ENCODE measurements at places on chromosomes 16 and 17.

DNA sequence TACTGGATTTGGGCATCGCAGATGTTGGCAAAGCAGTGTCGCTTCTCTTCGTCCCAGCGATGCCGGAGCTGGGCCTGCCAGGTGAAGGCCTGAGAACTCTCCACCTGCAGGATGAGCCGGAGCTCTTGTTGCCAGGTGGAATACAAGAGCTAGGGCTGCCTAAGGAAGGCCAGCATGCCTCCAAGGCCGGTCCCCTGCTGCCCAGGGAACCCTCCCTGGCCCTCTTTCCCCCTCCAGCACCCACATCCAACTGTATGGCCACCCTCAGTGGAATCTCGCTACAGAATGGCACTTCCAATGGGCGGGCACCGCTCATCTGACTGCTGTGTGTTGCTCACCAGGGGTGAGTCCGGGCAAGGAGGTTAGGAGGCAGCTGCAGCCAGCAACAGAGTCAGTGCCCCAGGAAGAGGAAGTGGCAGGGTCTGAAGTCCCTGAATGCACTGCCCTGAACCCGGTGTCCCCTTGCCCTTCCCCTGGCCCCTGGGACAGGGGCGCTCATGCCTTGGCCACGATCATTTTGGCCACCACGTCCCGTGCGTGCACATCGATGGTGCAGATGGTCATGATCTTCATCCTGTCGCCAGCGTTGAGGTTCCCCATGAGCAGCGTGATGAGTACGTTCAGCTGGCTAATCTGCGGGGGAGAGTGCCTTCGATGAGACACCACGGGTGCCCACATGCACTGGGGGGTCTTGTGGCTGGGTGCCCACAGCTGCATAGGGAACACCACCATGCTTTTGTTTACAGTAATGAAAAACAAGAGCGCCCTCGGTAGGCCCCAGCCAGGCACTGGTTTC, 75.8 kb downstream of the DNAH17 start:
- DNase-seq = no peak

DNA sequence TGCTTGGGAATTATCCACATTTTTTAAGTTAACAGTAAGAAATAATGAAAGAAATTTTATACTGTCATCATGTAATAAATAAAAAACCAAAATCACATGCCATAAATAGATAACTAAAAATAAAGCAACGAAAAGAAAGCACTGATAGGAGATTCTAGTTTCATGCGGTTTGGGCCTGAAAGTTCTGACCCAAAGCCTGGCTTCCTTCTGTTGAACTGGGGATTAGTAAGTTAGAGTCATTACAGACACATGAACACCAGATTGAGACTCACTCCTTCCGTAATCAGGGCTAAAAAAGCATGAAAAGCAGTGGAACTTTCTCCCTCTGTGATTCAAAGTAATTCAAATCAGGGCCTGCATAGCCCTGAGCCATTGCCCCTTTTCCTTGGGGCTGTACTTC, 13.2 kb upstream of the SLC6A2 start:
- no peak for DNase-seq

DNA sequence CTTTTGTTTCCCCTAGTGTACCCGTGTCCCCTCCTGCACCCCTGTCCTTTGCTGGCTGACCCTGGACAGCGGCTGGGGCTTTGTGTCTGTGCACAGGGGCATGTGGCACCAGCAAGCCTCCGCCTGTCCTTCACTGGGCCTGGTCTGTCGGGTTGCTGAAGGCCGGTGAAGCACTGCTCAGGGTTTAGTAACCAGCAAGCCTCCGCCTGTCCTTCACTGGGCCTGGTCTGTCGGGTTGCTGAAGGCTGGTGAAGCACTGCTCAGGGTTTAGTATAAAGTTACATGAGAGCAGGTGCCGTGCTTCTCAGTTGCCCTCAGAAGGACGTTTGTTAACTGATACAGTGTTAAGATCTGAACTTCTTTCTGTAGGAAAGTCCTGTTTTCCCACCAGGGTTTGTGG, 33.8 kb downstream of the DEF8 start:
- no peak for DNase-seq

DNA sequence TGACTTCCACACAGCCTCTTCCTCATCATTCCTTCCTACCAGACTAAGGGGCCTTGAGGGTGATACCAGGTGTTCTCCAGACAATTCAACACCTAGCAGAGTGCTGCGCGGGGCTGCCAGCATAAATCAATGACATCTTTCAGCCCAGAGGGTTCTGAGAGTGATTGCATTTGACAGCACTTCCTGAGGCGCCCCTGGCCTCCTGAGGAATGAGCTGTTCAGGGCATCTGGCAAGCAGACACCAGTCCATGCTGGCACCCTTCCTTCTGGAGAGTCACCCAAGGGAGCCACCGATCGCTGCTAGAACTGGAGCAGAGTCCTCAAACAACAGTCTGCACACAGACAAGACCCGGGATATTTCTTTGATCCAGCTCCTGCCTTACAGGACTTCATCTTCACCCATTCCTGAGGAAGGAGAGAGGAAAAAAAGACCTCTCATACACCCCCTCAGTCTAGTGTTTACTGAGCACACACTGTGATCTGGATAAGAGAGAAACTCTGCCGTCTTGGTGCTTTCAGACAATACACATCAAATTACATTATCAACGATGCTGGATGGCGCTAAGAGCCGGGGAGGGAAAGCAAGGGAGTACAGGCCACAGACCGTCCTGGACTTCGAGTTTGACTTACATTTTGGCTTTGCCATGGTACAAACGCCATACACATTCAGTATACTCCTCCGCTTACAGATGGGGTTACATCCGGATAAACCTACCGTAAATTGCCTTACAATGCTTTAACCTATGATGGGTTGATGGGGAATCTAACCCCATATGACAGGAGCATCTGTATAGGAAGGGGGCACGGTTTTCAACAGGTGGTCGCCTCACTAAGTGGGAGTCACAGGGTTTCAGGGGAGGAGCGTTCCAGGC, 23.0 kb downstream of the NPTX1 start:
- DNase-seq = no peak

GRCh38 chr17:72134608-72135394, 14.0 kb downstream of the SOX9 start:
- DNase-seq = no peak

GRCh38 chr17:19299214-19299747, 62.1 kb downstream of the EPN2 start:
- no peak for DNase-seq

DNA sequence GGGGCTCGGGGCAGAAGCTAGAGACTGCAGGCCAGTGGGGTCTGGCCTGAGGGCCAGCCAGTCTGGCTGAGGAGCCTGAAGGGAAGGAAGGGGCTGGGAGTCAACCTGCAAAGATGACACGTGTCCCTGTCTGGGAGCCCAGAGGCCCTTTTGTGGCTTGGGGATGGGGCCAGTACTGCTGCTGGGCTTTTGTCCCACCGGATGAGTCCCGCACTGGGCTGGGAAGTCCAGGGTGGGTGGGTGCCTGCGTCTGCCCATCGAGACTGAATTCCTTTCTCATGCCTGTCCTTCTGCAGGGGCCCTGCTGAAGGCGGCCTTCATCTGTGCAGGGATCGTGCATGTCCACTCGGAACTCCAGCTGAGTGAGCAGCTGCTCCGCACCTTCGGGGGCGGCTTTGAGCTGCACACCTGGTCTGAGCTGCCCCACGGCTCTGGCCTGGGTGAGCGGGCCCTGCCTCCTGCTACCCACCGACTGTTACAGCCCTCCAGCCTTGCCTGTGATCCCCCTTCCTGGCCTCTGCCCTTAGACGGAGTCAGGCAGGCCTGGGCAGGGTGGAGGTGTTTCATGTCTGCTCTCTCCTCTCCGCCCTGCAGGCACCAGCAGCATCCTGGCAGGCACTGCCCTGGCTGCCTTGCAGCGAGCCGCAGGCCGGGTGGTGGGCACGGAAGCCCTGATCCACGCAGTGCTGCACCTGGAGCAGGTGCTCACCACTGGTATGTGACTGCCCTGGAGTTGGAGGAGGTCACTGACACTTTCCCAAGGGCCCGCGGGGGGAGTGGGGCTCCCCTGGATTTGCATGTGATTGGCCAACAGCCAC, 20.9 kb downstream of the FCSK start:
- DNase-seq = no peak

- DNase-seq = no peak
Observed at GRCh38 chr17:28473542-28473941, at the start of gene SLC13A2. Gene SLC13A2 (plus strand): TSS chr17:28473644. CDS start chr17:28473713, 69 bp downstream.

DNA sequence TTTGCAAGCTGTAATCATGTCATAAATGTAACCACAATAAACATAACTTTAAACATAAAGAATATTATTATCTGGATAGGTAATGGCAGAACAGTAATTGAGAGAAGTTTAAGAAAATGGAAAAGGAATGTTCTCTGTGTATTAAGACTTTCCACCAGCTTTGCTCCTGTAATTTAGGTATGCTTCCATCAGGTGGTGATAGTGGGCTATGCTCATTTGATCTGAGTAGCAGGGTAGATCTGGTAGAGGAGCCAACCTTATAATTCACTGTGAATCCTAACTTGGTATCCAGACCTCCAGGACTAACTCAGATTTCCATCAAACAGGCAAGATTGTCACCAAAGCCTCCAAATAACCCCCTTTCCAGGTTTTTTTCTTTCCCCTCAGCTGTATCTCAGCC, 137.9 kb upstream of the ZKSCAN2 start:
- no peak for DNase-seq

- no peak for DNase-seq
Observed at GRCh38 chr16:83813823-83814658, 6.3 kb downstream of the HSBP1 start.

- DNase-seq = no peak
Observed at GRCh38 chr16:56961851-56962281, at the start of gene CETP. Gene CETP (plus strand): TSS chr16:56961950. CDS start chr16:56961980, 30 bp downstream.

GRCh38 chr17:75503976-75504346, 11.4 kb downstream of the CASKIN2 start:
- DNase-seq = no peak

GRCh38 chr16:2816751-2817339, at the start of gene PRSS21:
Gene PRSS21 (plus strand): TSS chr16:2817237. CDS start chr16:2817269, 32 bp downstream.
- no peak for DNase-seq

DNA sequence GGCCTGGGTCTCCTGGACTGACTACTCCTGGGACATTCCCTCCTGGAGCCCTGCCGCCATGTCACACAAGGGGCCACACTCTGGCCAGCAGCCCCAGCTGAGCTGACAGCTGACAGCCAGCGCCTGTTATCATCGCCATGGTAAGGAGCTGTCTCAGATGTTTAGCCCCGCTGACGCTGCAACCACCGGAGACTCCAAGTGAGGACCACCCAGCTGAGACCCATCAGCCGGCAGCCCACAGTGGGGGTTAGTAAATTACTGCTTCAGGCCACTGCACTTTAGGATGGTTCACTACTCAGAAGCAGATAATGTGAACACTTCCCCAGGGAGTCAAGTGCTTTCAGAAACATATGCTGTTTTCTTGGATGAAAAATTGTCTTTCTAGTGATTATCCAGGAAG, 14.6 kb upstream of the SPHK1 start:
- no peak for DNase-seq

GRCh38 chr16:81371106-81371505, 56.3 kb downstream of the GAN start:
- DNase-seq = no peak

GRCh38 chr16:84155771-84156170, 10.7 kb downstream of the DNAAF1 start:
- no peak for DNase-seq

DNA sequence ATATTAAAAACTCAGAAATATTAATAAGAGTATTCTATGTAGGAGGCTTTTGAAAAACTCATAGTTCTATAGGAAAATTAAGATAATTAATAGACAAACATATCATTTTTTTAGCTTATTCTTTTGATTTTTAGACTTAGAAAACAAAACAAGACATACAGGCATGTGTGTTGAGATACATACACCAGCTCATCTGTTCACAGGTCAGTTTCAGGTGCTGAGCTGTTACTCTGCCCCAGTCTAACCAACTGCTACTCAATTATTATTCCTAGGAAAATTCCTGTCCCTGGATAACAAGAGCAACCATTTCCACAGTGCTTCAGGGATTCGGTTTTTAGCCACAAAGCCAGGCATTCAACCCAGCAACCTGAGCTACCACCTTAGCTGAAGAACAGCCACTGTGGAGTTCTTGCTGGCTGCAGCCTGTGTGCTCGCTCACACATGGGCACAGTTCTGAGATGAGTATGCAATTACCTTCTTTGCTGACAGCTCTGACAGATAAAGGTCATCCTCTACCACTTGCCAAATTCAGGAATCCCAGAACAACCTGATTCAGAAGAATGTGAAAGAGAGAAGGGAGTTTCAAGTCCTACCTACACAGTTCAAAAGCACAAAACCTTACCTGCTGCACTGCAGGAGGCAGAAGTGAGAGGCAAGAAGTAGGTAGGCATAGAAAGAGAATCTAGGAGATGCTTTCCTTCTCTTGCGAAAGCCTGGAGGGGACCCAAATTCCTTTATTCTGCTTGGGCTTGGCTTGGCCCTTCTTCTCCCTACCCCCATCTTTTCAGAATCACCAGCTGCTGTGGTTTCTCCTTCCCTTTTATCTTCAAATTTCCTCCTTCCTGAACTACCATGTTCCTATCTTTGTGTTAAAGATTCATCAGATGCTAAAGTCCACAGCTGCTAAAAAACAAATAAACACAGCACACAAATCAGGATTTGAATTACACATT, 62.7 kb downstream of the TEX2 start:
- DNase-seq = no peak

DNA sequence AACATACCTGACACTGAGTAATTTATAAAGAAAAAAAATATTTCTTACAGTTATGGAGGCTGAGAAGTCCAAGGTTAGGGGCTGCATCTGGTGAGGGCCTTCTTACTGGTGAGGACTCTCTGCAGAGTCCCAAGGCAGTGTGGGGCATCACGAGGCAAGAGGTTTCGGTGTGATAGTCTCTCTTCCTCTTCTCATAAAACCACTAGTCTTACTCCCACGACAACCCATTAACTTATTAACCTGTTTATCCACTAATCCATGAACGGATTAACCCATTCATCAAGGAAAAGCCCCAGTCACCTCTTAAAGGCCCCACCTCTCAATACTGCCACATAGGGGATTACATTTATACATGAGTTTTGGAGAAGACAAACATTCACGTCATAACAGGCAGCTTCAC, 20.1 kb downstream of the CIITA start:
- DNase-seq = no peak

GRCh38 chr17:44906010-44906646, 6.9 kb upstream of the EFTUD2 start:
- no peak for DNase-seq

- DNase-seq = no peak
Observed at GRCh38 chr16:27781981-27782880, 232.3 kb downstream of the KATNIP start.

DNA sequence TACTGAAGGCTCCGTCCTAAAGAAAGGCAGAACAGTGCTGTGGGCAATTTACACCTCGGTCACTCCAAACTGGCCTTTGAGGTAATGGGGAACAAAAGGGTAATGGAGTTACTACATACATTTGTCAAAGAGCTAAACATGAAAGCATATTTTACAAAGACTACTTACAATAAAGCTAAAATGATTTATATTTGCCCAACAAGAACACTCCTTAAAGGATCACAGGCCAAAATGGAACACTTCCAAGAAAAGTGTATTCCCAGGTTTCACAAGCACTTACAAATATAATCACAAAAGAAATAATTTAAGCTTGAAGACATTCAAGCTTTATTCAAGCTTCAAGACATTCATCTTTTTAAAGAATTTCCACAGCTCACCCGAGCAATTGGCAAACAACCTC, 29.3 kb downstream of the C17orf67 start:
- DNase-seq = no peak
